Right atrium auricular region (tissue), 2 donors: ENCODE measurements at places on chromosomes 13 and 19. TPM values are rescaled to one million over a fixed set of nuclear protein-coding genes. Genes with fewer than 3 reads are reported as not detected.

DNA sequence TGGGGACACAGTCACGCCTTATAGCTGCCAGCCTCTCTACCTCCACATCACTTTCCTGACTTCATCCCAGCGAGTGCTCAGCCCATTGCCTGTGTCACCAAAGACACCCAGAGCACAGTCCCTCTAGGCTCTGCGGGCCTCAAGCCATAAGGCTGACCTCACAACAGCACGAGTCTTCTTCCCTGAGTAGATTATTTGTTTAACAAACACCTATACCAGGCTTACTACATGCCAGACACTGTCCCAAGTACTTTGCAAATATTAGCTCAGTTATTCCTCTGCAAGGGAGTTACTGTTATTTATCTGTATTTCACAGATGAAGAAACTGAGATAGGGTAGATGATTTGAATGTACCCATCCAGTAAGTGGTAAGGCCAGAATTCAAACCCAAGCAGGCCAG lies 504.3 kb downstream of the COG6 start:
- no peak for DNase-seq

- DNase-seq, result no peak
Observed at GRCh38 chr19:13734751-13735150, 29.6 kb upstream of the MRI1 start.

DNA sequence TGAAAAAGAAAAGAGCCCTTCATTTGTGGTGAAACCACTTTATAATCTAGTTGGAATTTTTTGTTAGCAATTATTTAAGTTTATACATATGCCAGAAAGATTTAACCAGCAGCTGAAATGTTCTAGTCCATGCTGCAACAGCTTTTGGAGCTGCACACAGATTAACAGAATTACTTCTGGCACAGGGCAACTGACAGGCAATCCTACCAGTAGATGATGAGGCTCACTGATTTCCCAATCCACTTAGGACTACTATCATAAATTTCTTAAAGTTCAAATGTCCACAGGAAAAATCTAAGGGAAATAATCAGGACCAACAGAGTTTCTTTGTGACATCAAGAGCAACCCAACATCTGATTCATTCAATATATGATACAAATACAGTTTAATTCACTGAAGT lies 78.8 kb downstream of the CRYL1 start:
- no peak for DNase-seq

- DNase-seq, result no peak
Observed at GRCh38 chr19:5181329-5181728, 159.3 kb downstream of the PTPRS start.

DNA sequence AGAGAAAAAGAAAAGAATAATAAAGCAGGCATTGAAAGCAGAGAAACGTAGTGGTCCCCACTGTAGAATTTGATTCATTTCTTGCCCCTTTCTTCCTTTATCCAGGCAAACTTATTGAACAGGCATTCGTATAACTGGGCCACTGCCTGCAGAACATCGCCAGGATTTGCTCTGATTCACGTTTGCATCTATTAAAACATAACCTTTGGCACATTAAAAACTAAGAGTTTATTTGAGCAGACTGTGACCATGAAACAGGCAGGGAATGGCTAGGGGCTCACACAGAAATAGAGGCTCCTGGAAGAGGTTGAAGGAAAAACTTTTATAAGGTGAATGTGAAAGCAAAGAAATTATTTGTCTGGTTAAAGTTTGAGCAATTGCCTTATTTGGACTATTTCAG lies 12.5 kb upstream of the SUPT20H start:
- no peak for DNase-seq

DNA sequence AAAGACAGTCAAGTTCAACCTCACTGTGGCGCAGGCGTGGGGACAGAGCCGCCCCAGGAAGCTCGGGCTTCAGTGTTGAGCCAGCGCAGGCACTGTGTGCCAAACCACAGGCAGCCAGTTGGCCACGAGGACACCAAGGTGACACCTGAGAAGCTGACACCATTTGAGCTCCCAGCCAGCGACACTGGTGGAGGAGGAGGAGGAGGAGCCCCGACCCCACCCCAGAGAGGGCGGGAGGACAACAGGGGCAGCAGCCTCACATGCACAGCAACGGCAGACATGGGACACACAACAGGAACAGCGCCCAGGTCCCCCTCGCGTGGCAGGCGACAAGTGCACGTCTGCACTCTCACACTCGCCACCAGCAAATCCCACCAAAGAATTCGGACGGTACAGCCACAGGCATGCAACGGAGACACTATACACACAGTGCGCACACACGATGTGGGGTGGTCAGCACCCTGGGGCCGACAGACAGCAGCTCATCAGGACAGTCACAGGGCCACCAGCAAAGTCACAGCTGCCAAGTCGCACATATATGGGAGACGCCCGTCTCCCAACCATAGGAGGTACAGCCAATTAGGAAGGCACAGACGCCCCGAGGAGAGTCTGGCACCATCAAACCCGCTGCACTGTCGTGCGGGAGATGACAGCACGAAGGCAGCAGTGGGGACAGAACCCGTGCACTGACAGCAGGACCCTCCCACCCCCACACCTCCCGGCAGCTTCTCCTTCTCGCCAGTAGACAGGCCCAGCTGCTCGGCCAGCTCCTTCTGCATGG lies 3.4 kb downstream of the EIF3G start:
- DNase-seq, result no peak

DNA sequence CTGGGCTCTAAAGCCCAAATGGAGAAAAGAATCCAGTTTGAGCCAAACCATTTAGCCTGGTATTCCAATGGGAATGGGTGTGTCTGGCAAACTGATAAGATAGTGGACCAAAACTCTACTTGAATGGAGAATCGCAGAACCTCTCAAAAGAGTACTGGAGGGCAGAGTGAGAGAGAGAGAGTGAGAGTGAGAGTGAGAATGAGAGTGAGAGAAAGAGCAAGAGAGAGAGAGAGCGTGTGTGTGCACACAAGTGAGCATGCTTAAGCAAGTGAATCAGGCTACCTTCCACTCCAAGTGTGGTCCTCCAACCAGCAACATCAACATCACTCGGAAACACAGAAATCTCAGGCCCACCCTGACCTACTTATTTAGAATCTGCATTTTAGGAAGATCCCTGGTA lies 58.8 kb downstream of the UQCRFS1 start:
- DNase-seq, result no peak

GRCh38 chr19:32691952-32692726 lies 518 bp downstream of the NUDT19 start:
- DNase-seq, result no peak

Gene PSG1
- total RNA-seq, result not detected

Gene ZNF808
- total RNA-seq, result 30.3 TPM

Gene APLP1
- 17.5 TPM for total RNA-seq
